ENCODE measurements at places on chromosomes 12 and 14.

- DNase-seq, result peak; percentile 26
Measured at GRCh38 chr12:122366685-122367475, 55.6 kb downstream of the CLIP1 start.

- no peak for DNase-seq
Measured at GRCh38 chr14:76446921-76447320, 71.0 kb downstream of the ESRRB start.

DNA sequence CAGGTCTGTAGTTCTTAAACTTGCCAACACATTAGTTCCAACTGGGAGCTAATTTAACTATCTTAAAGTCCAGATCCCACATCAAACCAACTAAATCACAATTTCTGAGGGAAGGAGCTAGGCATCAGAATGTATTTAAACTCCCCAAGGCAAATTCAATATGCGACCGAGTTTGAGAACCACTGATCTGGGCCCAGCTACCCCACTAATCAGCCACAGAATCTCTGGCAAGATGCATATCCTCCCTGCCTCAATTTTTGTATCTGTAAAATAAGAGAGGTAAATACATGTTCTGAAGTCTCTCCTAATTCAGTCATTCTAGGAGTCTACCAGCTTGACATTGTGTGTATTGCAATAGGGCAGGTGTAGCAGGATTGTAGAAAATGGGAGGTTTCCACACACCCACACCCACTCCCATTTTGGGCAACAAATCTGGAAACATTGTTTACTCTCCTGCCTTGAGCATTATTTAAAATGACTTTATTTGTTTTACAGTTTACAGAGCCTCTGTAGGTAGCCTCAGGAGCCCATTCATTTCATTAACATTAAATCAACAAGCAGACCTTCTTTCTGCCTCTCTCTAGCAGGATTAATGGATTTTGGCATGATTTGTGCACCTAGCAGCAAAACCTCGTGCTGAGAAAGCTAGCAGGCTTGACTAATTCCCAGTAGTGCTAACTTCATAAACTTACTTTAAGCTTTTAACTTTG is 15.6 kb downstream of the LGR5 start:
- no peak for DNase-seq

GRCh38 chr12:107488666-107489065 is 196.9 kb upstream of the PWP1 start:
- no peak for DNase-seq

GRCh38 chr14:67607646-67608045 is 7.6 kb upstream of the PIGH start:
- no peak for DNase-seq

- DNase-seq, result peak; percentile 17
Measured at GRCh38 chr12:109804820-109805761, 28.1 kb downstream of the TRPV4 start.

DNA sequence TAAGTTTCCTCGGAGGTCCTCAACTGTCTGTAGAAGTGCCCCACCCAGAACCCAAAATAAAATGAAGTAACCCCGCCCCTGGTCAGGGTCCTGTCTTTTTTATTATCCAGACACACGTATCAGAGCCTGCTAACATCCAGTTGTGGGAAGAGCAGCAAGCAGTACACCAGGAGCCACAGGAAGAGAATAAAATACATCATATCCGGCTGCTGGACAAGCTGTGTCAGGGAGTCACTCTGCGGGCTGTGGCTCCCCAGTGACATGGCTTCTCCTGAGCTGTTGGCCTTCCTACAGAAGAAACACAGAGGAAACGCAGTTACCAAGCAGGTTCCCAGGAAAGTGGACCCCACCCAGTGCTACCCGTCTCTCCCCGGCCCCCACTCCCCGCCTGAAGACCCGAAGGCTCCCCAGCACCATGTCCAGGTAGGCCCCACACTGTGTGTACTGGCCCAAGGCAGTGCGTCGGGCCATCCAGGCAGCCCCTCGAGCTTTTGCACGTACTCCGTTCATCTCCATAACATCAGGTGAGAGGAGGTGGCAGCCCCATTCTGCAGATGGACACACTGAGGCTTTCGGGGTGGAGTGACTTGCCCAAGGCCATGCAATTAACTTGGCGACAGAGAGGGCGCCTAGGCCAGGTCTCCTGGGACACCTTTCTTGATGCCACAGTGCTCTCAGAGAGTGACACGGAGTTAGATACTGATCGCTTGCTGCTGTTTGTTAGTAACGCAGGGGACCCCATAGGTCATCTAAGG is 34.3 kb upstream of the DICER1 start:
- DNase-seq, result no peak

DNA sequence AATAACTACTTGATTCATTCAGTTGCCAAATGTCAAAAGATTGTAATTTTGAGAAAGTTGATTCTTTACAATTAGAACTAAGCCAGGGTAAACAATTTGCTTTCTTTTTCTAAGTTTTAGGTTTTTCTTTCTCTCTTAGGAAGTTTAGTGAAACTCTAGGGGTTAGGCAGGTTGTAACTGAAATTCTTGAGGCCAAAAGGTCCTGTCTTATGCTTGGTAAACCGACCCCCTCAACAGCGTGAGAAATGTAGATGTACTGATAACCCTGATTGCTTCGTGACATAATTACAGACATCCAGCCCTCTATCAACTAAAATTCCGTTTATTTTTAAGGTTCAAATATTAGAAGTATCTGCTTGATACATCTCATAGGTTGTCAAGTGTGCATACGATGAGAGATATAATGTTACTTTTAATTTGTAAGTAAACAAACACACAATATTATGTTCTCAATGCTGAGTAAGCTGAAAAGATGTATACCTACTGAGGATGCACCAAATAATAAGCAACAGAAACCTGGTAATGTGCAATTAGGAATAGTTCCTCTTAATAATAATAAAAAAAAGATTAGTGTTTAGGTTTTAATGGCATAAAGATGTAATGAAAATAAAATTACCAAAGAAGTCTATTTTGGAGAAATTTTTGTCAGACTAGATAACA is 7.2 kb downstream of the FUT8 start:
- DNase-seq, result no peak

DNA sequence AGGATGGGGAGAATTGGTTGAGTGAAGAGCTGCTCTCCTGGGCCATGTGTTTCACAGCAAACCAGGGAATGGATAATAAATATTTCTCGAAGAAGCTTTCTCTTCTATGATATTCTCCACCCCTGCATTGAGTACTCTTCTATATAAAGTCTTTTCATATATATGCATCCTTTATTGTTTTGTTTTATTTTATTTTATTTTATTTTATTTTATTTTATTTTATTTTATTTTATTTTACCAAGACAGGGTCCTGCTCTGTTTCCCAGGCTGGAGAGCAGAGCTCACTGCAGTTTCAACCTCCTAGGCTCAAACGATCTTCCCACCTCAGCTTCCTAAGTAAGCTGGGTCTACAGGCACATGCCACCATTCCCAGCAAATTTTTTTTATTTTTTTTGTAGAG is 85.8 kb downstream of the SCN8A start:
- DNase-seq, result no peak

DNA sequence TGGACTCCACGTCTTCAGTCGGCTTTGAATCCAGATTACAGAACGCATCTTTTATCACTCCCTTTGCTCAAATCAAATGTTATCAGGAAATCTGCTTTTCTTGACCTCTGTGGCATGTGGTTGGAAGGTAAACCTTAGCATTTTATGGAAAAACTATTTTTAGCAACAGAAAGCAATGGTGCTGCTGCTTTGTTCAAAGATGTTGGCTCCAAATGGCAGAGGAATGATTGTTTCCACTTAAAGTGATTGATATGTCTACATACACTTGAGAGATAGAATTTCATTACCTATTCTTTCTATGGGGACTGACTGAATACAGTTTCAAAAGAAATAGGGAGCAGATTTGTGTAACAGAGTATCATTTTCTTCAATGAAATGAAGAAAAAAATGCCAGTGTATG is 761.2 kb downstream of the NOVA1 start:
- DNase-seq, result no peak

DNA sequence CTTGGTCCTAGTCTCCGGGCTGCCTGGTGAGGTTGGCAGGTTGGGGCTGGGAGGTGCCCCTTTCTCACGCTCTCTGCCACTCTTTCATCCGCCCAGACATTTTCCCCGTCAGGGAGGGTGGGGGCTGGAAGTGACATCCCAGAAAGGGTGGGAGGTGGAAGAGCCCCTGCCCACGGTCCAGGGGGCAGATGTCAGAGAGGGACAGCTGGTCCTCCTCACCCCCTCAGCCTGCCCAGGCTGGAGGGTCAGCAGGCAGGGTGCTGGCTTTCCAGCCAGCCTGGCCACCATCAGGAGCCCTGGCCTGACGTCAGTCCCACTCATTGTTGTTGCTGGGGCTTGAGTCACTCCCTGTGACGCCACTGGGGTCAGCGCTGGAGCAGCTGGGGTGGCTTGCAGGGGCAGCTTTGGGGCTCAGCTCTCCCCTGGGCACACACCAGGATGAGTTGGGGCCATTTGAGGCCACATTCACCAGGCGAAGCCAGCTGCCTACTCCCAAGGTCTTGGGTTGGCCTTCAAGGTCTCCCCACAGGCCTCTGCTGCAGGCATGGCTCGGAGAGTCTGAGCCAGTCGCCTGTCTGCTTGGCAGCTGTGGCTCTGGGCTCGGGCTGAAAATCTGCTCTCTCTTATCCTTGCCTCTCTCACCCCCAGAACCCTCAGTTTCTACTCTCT is 5.7 kb upstream of the ATG101 start:
- no peak for DNase-seq

GRCh38 chr14:76941946-76942805 is 86.3 kb downstream of the IRF2BPL start:
- no peak for DNase-seq

DNA sequence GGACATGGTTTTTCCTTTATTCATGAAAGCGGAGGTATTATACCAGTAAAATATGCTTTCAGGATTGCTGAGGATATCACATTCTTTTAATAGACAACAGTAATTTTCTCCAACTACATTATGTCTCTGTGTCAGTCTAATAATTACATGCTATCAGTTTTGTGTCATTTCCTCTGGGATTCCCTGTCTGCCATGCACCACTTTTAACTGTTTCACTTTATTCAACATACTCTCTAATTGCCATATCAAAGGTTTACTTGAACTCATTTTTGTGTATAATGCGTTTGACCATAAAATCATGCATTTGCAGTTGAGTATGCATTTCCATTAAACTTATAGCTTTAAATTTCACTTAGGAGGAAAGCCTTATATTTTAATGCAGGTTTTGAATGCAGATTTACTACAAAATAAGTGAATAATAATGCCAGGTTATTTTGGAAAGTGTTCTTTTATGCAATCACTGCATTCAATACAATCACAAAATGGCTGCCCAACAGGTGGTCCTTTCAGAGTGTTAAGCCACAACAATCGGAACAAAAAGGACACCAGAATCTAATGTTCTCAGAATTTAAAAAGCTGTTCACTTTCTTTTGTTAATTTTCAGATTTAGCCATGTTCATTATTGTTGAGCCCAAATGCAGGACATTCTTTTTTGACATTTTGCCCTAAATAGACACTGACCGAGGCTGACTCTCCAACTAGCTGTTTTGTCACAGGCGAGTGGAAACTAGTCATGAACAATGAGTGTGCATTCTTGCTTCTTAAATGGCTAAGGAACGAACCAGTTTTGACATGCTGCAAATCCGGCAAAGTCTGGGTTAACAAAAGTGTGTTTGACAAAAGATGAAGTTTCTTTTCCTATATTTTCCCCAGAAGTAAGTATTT is 40.9 kb downstream of the MBIP start:
- DNase-seq, result no peak

DNA sequence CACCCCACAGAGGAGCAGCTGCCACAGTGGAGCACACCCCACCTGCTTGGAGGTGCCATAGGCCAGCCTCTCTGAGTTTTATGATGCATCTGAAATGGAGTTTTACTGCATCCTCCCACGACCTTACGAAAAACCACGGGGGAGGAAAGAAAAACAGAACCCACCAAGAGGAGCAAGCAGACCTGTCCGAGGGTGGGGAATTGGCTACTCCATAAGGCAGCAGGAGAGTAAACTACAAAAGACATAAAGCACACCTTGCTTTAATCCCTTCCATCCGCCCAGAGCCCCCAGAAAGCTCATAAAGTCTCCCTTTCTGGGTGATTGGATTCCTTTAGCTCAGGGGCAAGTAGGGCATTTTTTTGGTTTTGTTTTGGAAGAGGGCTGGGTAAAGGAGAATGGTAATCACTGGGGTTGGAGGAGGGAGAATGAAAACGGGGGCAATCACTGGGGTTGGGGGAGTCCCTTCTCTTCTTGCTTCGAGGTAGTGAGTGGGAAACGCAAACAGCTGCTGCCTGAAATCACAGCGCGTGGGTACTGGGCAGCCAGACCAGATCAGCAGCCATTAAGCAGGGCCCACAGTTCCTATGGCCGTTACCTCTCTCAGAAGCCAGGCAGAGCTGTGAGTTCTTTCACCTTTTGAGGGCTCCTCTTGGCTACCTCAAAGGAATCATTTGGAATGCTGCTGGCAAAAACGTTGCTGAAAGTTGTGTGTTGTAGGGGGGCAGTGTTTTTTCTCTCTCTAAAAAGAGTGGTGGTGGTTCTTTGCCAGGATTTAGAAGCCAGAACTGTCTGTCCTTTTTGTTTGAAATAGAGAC is 433.6 kb downstream of the ZFP36L1 start:
- no peak for DNase-seq

DNA sequence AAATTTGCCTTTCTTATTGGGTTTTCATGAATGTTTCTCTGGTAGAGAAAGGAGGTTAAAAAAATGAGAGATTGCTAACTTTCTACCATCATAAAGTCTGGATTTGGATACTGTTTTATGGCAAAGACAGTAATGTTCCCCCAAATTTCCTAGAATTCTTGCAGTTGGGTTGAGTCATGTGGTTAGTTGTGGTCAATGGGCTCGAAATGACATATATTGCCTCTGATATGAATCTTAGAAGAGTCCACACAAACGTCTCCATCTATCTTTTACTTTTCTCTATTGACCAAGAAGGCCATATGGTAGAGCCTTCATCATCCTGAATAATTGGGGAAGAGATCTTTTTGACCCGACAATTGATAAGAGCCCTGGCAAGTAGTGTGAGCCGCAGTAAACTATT is 119.5 kb upstream of the PMCH start:
- DNase-seq, result no peak

DNA sequence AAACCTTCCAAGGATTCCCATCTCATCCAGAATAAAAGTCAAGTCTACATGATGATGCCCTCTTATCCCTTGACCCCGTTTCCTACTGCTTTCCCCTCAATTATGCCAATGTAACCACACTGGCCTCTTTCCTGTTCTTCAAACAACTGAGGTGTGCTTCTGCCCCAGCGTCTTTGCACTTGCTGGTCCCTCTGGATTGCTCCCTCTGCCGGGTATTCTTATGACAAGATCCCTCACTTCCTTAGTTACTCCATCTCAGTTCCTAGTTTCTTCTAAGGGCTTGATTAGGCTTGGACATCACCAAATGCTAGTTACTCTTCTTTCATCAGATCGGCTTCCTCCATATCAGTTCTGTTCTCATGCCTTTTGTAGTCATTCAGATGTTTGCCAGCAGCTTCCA is 32.7 kb upstream of the PELI2 start:
- DNase-seq, result no peak

DNA sequence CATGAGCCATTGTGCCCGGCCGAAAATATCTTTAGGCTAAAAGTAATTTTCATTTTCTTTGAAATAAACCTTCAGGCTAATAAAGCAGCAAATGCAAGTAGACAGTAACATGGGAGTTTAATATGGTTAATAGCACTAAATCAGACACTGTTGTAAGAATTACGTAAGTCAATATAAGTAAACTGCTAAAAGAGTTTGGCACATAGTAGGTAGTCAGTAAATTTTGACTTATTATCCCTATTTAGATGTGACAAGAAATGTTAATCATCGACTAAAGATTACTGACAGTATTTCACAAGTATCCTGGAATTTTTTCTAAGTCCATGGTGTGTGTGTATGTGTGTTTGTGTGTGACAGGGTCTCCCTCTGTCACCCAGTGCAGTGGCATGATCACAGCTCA is 3.9 kb downstream of the PPP4R3A start:
- DNase-seq, result no peak

- DNase-seq, result no peak
Measured at GRCh38 chr12:116196752-116197718, 80.5 kb downstream of the MED13L start.
